Stimulated activated CD4-positive, alpha-beta T cell treated with anti-CD3 and anti-CD28 coated beads, Interleukin-4, amount 100 ng/mL, for 4 hours (primary cell): ENCODE measurements at places on chromosomes 5 and 9.

DNA sequence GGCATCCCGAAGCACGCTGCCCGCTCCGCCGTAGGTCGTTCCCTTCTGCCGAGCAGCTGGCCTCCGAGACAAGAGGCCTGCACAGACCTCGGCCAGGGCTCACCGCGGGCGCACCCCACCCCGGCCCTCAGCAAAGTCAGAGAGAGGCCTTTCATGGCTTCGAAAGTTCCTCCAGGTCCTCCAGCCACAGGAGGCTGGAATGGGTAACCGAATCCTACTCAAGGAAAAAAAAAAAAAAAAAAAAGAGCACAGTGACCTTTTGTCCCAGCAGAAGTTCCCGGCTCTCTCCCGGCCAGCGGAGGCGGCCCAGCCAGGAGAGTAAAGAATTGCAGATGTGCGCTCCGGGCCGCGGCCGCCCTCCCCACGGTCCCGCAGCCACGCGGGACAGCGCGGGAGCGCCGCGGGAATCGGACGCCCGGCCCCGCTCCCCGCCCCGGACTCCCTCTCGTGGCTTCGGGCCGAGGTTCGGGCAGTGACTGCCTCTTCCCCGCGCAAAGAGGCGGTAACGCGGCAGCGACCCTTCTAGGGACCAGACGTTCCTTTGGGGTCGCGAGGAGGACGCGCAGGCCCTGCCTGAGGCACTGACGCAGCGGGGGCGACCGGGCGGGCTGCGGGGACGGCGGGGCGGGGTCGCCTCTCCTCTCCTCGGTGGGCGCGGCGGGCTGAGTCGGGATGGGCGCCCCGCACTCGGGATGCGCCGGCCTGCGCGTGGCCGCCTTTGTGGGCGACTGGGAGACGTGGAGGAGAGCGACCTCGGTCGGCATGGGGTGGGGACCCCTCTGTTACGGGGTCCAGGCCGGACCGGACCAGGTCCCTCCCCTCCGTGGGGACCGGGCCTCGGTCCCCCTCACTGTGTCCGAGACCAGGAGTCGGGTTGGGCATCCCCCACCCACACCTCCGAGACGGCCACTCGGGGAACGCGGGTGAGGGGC is 754 bp downstream of the GFPT2 start:
- DNase-seq: no peak

DNA sequence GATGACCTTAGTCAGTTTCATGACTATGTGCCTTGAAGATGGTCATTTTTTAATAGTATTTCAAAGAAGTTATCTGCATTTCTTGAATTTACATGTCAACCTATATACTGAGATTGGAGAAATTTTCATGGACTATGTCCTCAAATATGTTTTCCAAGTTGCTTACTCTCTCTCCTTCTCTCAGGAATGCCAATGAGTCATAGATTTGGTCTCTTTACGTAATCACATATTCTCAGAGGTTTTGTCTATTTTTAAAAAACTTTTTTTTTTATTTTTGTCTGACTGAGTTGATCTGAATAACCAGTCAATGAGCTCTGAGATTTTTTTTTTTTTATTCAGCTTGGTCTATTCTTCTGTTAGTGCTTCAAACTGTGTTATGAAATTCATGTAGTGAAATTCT is 374.7 kb upstream of the GRIN3A start:
- DNase-seq: no peak

GRCh38 chr5:90803381-90803780 is 244.8 kb downstream of the ADGRV1 start:
- DNase-seq: no peak

DNA sequence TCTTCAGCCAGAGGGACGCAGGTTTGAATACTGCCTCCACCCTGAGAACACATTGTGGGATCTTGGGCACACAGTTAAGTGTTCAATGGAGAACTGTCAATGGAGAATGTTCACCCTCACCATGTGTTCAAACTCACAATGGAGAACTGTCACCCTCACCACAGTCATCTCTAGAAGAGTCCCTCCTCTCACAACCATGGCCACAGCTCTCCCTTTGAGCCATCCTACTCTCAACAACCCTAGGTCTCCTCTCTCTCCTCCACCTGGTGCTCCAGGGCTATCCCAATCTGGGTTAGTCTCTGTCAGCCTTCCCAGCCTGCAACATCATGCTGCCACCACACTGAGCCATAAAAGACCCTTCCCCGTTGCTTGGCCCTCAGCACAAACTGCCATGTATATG is 36.3 kb upstream of the HAND1 start:
- DNase-seq: no peak

DNA sequence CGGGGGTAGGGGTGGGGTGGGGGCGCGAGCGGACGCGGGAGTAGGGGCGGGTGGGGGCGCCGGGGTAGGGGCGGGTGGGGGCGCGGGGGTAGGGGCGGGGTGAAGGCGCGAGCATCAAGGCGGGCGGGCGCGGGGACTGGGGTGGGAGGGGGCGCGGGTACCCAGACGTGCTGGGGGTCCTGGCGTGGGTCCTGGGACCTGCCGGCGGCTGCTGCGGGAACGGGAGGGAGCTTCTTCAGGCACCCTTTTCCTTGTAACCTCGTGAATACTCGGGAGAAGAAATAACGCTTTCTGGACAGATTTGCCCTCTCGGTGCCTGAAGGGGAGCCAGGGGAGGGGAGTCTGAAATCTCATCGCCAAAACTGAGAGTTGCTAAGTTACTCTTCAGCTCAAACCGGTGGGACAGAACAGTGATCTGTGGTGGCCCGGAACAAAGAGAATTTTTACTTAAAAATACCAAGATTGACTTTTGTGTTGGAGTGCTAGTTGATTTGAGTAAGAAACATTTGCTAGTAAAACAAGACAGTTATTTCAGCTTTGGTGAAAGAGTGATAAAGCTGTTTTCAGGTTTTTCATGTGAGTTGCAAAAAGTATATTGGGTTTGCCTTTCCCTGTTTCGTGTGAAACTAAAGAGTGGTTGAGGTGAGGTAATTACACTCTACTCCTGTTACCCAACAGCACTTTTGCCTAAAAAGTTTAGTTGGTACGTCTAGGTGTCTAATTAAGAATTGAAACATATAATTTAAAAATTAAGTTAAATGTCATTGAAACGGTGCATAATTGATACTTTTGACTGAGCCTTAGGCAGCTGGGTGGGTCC is 643 bp downstream of the PLEKHG4B start:
- DNase-seq: no peak

DNA sequence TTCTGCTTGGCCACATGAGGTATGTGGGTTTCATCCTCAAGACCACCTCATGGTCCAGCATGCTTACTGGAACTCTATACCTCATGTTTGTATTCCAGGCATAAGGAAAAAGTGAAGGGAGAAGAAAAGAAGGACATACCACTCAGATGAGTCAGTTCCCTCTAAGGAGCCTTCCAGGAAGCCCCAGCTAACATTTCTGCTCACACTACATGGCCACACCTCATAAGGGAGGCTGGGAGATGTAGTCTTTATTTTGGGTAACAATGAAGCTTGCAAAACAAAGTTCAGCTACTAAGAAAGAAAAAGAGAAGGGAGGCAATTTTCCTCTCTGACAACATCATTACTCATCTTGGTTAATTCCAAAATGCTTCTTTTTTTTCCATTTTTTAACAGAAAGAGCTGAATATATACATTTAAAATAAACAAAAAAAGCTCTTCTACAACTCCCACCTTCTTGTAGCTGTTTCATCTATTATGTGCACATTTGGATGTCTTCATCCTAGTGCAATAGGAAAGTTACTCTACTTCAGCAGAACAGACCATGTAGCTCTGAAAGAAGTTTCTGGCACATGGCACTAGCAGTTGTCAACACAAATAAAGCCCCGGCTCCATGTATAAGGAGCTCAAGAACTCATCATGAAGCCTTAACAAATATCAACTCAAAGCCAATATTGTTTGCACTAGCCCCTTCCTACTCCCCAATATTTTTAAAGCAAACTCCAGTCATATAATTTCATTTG is 123.6 kb upstream of the CCDC112 start:
- DNase-seq: no peak

DNA sequence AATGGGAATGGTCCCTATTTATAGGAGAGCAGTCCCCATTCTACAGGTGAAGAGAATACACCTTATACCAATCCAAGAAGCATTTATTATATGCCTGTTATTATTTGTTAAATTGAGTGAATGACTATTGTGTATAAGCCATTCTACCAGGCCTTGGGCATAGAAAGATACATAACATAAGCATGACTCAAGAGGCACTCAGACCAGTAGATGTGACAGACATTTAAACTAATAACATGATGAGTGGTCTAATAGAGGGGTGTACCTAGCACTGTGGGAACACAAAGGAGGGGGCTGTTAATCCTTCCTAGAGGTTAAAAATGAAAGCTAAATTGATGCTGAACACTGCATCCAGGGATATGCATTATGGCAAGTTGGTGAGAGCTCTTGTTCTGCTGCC is 145.0 kb upstream of the TNC start:
- DNase-seq: no peak

- no peak for DNase-seq
Measured at GRCh38 chr5:108739376-108739775, 8.3 kb upstream of the FER start.

GRCh38 chr9:104075801-104076753 is 18.0 kb upstream of the SMC2 start:
- no peak for DNase-seq

- no peak for DNase-seq
Measured at GRCh38 chr5:79229357-79230174, 6.4 kb upstream of the JMY start.

DNA sequence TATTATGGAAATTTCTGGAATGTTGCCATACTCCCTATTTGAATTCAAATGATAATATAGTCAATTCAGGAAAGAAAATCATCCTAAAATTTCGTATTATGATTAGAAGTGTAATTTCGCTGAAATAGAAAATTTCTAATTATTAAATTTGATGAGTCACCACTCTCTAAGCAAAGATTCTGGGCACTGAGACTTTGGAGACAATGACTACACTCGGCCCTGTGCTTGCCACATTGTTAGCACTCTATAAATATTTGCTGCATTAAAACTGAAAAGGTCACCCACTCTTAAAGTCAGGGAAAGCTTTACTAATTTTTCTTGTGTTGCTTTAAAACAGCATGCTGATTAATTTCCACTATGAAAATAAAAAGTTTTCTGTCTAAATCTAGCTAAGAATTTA is 240.3 kb downstream of the TLE4 start:
- DNase-seq: no peak

GRCh38 chr9:92141144-92142129 is 26.2 kb upstream of the SPTLC1 start:
- no peak for DNase-seq

GRCh38 chr5:82283893-82284292 is 5.7 kb upstream of the RPS23 start:
- DNase-seq: no peak

DNA sequence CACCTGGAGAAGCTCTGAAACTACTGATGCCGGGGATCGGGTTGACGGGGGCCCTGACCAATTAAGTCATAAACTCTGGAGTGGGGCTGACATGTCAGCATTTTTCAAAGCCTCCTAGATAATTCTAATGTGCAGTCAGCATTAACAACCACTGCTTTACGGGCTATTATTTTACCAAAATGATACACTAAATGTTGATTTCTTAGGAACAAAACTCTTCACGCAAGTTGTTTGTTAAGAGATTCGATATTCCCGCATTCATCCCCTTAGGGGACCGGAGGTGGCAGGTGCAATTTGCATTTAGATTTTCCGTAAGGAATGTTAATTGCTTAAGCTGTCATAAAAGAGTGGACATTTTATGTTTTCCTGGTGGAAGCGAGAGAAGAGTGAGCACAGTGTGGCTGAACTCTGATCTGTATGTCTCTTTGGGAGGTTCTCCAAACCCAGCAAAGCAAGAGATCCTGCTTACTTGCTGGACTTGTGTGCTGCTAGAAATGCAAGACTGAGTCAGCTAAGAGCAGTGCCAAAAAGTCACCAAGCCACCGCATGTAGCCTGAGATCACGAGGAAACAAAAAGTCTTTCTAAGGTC is 77.6 kb downstream of the UGCG start:
- DNase-seq: no peak

DNA sequence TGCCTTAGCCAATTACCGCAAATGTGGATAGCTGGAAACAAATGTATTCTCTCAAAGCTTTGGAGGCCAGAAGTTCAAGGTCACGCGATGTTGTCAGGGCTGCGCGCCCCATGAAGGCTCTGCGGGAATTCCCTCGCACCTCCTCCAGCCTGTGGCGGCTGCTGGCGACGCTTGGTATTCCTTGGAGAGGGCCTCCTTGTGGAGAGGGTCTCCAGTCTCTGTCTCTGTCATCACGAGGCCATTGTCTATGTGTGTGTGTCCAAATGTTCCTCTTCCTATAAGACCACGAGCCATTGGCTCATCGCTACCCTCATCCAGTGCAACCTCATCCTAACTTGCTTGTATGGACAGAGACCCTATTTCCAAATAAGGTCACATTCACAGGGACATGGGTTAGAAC is 97.5 kb downstream of the ANKRD33B start:
- no peak for DNase-seq

DNA sequence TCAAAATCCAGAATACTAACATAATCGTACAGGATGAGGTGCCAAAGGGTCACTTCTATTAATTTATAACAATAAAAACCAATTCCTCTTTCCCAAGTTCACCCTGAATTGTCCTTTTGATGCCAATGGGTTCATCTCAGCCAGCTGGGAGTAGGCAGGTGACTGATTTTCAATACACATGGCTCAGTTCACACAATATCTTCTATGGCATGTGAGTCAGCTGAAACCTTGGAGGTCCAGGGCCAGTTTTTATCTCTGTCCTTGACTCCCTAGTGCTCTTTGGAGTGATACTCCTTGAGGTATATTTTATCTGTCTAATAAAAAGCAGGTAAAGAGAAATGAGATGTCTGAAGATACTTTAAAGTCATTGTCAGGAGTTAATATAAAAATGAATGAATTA is 186.6 kb downstream of the SMC2 start:
- no peak for DNase-seq

DNA sequence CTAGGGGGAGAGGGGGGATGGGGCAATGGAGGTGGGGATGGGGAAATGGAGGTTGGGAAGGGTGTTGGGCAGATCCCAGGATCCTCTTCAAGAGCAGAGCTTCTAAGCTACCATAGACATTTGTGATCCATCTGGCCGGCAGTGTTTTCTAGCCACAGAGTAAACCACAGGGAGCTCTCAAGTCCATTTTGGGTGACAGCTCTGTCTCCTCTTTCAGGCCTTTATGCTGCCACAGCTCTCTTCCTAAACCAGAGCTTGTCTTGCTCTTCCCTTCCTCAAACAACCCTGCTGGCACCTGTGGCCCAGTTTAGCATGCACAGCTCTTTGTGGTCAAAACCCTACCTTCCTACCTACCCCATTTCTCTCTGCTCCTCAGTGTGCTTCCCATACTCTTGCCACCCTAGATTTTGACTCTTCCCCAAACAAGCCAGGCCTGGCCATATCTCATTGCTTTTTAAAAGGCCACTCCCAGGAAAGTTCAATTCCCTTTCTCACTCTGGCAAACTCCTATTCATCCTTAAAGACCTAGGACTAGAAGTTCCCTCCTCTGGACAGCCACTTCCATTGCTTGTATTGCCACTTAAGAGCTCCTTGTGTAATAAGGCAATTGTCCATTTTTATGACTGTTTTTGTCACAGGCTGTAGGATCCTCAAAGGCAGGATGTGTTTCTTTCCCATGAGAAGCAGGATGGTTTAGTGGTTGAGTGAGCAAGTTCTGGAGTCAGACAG is 84.3 kb upstream of the PANK3 start:
- no peak for DNase-seq
